ENCODE measurements at places on chromosomes 16 and 17.

GRCh38 chr17:50841277-50841948 lies 6.0 kb downstream of the WFIKKN2 start:
- DNase-seq: no peak

DNA sequence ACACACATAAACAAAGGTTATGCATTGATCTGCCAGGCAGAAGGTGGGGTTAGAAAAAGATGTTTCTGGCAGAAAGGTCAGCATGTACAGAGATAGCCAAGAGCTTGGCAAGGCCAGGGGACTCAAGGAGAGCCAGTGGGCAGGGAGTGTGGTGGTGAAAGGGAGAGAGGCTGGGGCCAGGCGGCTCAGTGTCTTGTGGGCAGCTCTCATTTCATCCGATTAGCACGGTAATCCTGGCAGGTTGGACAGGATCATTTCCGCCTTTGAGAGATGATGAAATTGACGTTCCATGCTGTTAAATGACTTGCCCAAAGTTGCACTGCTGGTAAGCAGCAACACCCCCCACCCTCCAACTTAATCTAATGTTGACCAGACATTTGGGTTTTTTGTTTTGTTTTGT lies 3.6 kb downstream of the CHD9 start:
- DNase-seq: no peak

GRCh38 chr16:67421030-67421429 lies 4.8 kb upstream of the ZDHHC1 start:
- no peak for DNase-seq

DNA sequence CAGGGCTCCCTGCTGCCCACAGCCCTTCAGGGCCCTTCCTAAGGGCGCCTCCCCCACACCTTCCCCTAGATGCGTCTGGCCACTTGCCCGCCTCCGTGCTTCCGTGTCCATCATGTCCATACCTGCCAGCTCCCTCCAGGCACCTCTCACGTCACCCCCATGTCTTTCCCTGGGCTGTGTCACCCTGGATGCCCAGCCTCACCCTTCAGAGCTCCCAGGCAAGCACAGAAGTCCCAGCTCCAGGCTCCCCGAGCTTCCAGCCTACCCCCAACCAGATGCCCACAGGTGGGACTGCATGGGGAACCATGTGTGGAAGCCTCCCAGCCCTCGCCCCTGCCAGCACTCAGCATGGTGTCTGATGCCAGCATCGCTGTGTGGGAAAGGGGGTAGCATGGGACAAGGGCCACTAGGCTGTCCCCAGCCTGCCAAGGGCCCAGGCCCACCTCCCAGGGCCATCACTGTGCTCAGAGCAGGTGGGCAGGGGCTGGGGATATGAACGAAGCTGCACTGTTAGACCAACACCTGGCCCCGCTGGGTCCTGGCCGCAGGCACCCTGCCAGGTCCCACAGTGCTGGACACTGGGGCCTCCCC lies 1.9 kb upstream of the AXIN1 start:
- DNase-seq: no peak

GRCh38 chr16:22634954-22635353 lies 124.3 kb downstream of the NPIPB5 start:
- DNase-seq: no peak

GRCh38 chr16:70746708-70747424 lies 54.1 kb downstream of the VAC14 start:
- DNase-seq: no peak

DNA sequence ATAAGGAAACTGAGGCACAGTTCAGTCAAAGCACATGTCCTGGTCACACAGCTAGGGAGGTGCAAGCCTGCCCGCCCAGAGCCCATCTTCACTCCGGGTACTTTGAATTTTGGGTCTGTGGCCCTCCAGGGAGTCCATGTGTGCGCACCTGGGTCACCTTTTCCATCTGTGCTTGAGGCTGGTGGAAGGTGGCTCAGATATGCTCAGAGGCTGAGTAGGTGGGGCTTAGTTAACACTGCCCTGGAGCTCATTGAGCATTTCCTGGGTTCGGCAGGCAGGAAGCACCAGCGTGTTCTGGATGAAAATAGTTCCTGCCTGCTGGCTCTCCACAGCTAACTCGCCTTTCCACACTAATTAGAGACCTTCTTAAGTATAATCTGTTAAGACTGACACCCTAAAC lies 19.2 kb downstream of the FAM234A start:
- DNase-seq: no peak

GRCh38 chr16:15523092-15523541 lies 88.7 kb downstream of the BMERB1 start:
- no peak for DNase-seq

DNA sequence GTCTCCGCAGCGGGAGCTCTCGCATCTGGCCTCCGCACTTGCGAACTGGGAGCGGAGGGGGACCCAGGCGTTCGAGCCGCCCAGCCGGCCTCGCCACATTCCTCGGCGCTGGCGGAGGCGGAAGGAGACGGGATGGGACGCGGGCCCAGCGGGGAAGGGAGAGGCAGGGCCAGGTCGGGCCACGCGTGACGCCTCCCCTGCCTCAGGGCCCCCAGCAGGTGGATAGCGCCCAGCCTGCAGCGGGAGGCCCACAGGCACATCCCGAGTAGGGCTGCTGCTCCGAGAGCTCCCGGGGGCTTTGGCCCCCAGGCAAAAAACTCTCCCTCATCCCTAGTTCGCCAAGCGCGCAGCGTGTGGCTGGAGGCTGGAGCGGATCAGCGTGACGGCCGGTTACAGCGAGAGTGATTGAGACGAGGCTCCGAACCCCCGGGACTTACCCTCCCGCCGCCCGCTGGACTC lies 800 bp downstream of the PLEKHH3 start:
- no peak for DNase-seq

- no peak for DNase-seq
These were observed 58.9 kb downstream of the NOS2 start for GRCh38 chr17:27741361-27741861.

GRCh38 chr17:6254036-6254435 lies 180.9 kb downstream of the AIPL1 start:
- no peak for DNase-seq

DNA sequence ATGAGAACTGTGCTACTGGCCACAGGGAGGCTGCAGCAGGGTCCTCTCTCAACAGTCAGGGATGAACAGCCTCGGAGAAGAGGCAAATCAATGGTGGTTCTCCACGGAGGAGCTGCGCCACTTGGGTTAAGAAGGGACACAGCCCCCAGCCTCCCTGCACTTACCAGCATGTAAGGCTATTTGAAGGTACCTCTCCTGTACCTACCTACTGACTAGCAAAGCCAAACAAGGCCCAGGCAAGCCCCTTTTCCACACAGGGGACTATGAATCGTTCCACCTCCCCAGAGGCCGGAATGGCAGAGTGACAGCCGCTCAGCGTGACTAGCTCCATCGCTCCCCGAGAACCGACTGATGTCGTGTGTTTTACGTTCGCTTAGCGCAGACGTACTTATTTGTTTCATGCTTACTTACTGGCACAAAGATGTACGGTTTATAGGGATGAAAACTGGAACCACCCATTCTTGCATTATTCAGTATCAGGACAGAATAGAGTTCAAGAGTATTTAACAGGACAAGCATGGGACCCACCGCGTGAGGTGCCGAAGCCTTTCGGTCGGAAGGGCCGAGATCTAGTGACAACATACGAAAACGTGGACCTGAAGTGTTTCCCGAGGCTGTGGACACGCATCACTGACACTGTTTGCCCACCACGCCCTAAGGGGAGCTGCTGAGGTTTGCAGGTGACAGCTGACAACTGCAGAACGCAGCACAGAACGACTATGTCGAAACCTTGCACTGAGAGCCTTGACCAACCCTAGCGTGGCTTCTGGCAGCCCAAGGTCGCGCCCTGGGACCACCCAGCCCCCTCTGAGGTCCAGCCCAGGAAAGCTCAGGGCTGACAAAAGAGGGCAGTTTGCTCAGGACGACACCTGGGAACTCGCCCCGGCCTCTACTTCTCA lies 1.0 kb downstream of the TEPSIN start:
- no peak for DNase-seq

DNA sequence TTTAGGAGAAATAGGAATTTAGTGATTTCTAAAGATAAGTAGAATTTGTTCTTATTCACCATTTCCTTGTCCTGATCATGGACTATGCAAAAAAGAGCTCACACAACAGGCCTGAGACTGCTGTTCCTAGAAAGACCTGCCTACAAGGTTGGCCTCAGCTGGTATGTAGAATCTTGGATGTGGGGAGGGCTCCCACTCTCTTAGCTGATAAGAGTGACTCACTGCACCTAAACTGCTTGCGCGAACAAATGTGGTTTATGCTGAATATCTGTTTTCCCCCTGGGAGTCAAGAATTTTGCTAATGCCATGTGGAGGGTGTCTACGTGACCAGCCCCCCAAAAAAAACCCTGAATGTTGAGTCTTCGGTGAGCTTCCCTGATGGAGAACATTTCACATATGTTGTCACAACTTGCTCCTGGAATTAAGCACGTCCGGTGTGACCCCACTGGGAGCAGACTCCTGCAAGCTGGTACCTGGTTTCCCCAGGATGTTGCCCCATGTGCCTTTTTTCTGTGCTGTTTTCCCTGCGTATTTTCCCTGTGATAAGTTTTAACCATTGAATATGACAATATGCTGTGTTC lies 68.8 kb upstream of the HSBP1 start:
- no peak for DNase-seq

GRCh38 chr16:23482778-23483177 lies 27.5 kb downstream of the GGA2 start:
- no peak for DNase-seq

GRCh38 chr16:11799509-11800381 lies 2.7 kb upstream of the ZC3H7A start:
- no peak for DNase-seq

DNA sequence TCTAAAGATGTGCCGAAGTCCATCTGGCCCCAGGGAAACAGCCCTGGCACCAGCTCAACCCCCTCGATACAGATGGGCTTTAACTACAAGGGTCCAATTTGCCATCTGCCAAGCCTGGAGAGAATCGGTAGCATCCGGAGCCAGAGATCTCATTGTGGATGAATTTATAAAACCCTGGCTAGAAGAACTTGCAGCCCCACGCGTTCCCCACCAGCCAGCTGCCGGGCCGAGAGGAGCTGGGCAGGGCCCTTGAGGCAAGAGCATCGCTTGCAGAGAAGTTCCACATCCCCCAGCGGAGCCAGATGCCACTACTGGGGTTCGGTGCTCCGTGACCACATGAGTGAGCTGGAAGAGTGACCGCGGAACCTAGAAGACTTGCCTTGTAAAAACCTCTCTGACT lies 65.3 kb upstream of the NOL11 start:
- DNase-seq: no peak

DNA sequence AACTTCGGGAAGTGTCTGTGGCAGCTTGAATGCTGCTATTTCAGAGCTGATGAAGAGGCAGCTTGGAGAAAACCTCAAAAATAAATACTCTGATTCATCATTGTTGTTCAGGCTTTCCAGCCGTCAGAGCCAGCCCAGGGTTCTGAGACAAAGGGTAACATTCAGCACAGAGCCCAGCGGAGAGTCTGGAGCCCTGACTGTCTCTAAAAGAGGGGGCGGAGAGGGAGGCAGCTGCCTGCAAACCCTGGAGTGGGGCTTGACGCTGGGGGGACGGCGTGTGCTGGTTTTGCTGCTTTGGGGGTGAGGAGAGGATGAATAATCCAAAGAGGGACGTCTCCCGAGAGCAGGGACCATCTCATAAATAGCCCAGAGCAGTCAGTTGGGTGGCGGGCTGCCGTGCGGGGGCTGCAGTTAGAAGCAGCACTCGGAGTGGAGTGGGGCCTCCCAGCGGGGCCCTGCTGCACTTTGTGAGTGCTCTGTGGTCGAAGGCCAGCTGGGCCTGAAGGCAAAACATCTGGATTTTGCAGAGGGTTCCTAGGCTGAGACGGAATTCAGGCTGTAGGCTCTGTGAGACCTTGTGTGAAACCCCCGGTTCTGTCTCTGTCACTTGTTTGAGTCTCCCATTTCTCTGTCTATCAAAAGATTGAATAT lies 237.8 kb downstream of the PRKCA start:
- no peak for DNase-seq

GRCh38 chr16:1561266-1561665 lies 27.8 kb downstream of the TMEM204 start:
- no peak for DNase-seq

GRCh38 chr16:85544668-85545067 lies 68.5 kb upstream of the GSE1 start:
- DNase-seq: no peak

DNA sequence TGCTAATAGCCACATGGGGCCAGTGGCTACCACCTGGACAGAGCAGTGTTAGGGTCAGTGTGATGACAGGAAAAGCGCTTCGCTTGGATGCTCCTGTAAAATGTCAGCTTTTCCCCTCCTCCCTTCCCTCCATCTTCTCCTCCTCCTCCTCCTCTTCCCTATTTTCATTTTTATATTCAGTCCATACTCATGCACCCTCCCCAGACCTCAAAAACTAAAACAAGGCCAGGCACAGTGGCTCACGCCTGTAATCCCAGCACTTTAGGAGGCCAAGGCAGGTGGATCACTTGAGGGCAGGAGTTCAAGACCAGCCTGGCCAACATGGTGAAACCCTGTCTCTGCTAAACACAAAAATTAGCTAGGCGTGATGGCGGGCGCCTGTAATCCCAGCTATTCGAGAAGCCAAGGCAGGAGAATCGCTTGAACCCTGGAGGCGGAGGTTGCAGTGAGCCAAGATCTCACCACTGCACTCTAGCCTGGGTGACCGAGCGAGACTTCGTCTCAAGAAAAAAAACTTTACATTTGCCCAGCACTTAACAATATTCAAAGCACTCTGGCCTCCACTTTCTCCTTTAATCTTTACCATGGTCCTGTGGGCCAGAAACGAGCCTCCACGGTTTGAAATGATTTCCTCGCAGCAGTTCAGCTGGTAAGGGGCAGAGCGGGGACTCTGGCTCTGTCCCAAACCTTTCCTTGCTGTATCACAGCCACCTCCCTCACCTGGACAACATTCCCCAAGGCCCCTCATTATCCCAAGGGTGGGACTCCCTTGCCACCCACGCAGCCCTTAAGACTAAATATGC lies 21.8 kb downstream of the ANKRD40 start:
- no peak for DNase-seq

- DNase-seq: no peak
These were observed 23.8 kb downstream of the LCMT1 start for GRCh38 chr16:25135254-25135878.

GRCh38 chr17:57999496-58000017 lies 7.5 kb downstream of the SRSF1 start:
- no peak for DNase-seq

DNA sequence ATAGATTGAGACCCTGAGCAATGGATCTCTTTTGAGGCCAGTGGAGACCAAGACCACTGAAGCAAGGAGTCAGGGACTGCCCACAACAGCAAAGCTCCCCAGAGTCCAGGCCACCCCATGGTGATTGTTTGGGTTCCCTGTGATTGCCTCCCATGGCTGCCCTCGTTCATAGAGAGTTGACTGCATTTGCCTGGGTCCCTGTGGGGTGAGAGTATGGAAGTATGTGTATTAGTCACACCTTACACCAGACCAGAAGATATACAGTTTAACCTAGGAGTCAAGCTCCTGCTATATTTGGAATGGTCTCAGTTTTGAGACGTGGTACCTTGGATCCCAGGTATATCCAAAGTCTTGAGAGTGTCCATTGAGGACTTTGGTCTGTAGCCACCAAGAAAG lies 20.2 kb downstream of the HLF start:
- no peak for DNase-seq

- no peak for DNase-seq
These were observed 103.5 kb upstream of the NOG start for GRCh38 chr17:56489980-56490379.

GRCh38 chr16:12539185-12539929 lies 264.3 kb downstream of the CPPED1 start:
- DNase-seq: no peak
